ENCODE measurements at places on chromosomes 5 and 9.

DNA sequence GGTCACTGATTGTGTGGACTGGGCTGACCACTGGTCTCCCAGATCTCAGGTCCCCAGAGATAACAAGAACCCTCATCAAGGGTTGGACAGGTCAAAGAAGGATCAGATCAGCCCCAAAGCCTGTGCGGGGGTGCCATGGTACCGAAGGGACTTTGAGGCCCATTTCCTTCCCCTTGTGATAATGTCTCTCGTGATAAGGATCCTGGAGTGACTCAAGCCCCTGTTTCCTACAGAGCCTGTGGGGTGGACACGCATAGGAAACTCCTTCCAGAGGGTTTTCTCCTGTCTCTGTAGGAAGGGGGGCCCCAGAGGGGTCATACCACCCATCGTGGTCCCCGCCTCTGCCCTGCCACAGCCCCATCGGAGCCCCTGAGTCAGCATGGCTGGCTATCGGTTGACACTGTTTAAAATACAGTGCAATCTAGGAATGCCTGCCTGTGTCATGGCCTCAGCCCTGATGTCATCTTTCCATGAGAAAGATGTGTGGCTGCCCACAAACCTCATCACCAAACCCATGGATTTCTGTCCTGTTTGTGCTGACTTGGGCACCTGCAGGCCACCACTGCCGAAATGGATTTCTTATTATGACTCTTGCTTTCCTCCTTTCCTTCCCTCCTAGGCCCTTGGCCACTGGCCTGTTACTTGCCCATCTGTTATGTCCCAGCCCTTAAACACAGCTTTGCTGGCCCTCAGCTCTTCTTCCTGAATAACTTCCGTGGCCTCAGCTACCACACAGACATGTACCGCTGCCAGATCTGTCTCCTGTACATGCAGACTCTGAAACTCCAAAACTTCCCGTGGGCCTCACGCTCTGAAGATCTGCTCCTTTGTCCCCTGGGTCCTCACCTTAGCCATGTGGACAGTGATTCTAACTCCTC, 2.9 kb upstream of the CSF2 start:
- DNase-seq = no peak

DNA sequence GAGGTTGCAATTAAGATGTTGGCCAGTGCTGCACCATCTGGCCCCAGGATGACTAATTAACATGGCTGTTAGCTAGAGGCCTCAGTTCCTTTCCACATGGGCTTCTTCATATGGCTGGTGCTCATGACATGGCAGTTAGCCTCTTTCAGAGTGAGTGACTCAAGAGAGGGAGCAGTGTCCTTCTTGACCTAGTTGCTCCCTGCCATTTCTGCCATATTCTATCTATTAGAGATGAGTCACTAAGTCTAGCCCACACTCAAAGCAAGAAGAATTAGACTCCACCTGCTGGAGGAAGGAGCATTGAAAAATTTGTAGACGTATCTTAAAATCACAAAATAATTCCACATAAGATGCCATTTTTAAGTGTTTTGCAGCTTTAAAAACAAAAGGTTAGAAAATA, 651.2 kb upstream of the CCNG1 start:
- no peak for DNase-seq

DNA sequence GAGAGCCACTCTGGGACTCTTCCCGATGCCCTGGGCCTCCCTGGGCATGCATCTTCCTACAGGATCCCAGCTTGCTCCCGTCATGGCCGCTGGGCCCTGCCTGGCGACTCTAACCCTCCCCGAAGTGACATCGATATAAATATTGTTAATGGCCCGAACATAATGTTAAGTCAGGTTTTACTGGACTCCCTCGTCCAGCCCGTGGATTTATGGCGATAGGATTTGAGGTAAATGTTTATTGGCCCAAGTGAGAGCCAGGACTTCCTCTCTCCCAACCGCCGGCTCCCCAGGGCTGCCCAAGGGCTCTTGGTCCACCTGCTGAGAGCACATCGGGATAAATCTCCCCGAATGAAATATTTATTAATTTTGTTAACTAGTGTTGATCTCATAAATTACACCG, 246.3 kb downstream of the PBX3 start:
- no peak for DNase-seq

- no peak for DNase-seq
Measured at GRCh38 chr9:27391040-27391895, 94.3 kb upstream of the EQTN start.

DNA sequence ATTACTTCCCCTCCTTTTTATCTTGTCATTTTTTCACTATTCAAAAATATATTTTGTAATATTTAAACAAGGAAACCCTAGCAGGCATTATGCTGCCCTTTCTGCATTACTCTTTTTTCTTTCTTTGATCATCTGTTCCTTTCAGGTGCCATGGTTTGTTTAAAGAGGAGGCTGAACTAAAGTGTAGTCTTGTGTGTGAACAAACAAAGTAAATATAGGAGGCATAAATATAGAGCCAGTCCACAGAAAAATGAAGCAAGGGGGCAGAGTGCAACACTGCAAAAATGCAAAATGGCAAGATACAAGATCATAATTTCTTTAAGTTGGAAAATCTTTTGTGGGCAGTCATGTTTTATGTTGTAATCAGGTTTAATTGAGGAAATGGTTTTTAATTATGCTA, 947.3 kb upstream of the COX7C start:
- DNase-seq = no peak

GRCh38 chr5:6731465-6732237, 18.4 kb downstream of the TENT4A start:
- no peak for DNase-seq

GRCh38 chr5:82635561-82636288, 357.6 kb upstream of the RPS23 start:
- no peak for DNase-seq

GRCh38 chr5:151772029-151772845, 483 bp downstream of the G3BP1 start:
- DNase-seq = peak; percentile 35

- no peak for DNase-seq
Measured at GRCh38 chr5:58016877-58017276, 443.0 kb downstream of the PLK2 start.

DNA sequence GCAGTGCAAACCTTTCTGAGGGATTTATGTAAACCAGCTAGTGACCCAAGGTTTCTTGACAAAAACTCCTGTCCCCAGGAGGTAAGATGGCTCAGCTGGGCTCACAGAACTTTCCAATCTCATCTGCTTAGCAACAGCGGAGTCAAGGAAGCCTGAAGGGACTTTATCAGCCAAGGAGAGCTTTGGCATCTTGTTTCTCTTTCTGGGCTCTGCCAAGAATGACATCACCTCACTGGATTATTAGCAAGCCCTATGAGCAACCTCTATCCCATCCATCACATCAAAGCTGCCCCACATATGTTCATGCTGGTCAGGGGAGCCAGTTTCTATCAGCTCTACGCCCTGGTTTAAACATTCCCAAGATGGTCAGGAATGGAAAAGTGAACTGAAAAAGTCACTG, 461.3 kb downstream of the ENC1 start:
- DNase-seq = no peak

- no peak for DNase-seq
Measured at GRCh38 chr5:586751-587285, 25.3 kb upstream of the CEP72 start.

DNA sequence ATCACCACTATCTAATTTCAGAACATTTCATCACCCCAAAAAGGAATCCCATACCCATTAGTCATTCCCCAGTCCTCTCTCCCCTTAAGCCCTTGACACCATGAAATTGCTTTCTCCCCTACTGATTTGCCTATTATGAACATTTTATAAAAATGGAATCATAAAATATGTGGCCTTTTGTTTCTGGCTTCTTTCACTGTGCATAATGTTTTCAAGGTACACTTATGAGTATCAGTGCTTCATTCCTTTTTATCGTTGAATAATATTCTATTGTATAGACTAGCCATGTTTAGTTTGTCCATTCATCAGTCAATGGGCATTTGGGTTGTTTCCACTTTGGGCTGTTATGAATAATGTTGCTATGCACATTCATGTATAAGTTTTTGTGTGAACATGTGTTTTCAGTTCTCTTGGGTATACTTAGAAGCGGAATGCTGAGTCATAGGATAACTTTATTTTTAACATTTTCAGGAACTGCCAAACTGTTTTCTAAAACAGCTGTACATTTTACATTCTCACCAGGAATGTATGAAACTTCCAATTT, 40.4 kb upstream of the FGF1 start:
- no peak for DNase-seq

GRCh38 chr5:171707442-171707792, 78.2 kb upstream of the SMIM23 start:
- DNase-seq = no peak

- DNase-seq = no peak
Measured at GRCh38 chr5:83172655-83173054, 95.3 kb downstream of the XRCC4 start.

GRCh38 chr5:95927927-95928723, 33.5 kb downstream of the ELL2 start:
- no peak for DNase-seq

DNA sequence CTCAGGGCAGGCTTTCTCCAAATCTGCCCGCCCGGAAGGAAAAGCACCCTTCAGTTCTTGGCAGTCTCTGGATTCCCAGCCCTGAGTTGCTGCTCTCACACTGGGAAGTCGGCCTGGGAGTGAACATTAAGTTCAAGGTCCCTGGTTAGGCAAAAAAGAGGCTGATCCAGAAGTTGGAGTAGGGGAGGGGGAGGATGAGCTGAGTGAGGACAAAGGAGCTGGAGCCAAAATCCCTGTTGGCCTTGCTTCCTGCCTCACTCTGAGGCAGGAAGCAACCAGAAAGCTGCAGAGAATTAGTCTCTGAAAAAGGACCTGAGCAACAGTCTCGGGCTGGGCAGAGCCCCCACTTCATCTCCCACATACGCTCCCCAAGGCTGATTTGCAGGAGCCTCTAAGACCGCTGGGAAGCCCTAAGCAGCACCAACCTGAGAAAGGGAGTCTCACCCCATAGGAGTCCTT, 15.0 kb upstream of the RPS14 start:
- no peak for DNase-seq

DNA sequence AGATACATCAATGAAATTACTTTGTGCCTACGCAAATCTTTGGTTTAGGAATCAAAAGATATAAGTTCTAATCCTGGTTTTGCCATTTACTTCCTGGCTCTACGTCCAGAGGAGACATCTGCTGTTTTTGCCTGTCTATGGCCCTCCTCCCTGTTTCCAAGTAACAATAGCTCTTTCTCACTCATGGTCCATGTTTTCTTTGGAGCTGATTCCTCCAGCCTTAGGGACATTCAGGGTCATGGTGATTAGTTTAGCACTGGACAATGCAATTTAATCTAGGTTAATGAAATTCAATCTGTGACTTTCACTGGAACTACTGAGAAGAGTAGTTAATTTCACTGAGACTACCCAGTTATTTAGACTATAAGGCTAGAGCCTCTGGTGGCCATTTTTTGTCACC, 170.6 kb downstream of the SEMA6A start:
- no peak for DNase-seq

DNA sequence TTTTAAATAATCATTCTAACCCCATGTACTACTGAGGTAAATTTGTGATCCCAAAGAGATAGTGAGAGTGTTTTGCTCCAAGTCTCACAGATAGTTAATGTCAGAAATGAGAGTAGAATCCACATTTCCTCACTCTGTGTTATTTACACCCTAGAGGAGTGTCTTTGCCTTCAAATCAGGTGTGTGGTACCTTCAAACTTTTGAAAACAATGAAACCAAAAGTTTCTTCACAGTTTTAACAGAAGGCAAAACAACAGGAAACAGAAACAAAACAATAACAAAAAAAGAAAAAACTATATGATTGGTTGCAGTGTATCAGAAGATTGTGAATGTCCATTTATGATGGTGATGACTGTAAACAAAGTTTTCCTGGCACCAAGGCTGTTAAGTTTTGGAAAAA, 85.9 kb downstream of the ERBIN start:
- DNase-seq = no peak

DNA sequence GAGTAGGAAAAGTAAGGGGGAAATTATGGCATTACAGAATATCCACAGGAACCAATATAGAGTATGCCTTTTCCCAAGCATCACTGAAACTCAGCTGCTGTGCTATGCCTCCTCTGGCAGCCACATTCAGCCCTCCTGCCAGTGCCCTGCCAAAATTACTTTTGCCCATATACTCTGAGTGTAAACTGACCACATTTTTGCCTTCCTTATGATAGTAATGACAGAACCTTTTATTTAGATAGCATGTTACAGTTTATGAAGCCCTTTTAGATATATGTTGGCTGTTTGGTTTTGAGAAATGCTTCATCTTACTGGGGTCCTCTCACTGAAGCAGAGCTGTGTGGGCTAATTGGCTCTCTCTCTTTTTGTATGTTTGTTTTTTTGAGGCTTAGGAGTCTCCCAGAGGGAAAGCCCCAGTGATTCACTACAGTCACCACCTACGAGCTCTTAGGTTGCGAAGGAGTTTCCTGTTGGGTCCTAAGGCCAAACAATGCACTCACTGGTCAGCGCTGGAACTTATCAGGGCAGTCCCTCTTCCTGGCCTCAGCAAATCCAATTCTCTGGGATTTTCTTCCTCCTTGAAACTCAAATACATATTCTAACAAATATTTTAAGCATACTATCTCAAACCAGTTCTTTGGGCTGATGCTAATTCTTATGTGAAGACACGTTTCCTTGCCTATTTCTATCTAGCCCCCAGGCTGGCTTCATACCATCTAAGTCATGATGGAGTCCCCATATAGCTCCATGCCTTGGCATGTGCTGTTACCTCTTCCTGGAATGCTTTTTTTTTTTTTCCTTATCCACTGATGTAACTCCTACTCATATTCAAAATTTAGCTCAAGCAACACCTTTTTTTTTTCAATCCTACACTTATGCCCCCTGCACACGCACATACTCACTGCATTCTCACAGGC, 3.7 kb downstream of the PHF24 start:
- no peak for DNase-seq

DNA sequence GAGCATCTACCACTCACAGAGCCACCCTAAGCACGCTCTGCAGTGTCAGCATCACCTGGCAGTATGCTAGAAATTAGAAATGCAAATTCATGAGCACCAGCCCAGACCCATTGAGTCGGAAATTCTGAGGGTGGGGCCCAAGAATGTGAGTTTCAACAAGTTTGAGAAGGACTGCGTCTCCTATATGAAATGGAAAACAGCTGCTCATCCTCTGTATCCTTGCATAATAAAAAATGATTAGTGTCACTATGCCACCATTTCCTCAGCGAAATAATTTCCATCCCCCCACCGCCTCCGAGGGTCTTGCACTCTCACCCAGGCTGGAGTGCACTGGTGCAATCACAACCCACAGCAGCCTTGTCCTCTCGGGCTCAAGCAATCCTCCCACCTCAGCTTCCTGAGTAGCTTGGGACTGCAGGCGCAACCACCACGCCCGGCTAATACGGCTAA, 1.3 kb upstream of the IQGAP2 start:
- DNase-seq = no peak

All from heart right ventricle (tissue), 16 donors.